ENCODE measurements at places on chromosomes 1 and 21.

DNA sequence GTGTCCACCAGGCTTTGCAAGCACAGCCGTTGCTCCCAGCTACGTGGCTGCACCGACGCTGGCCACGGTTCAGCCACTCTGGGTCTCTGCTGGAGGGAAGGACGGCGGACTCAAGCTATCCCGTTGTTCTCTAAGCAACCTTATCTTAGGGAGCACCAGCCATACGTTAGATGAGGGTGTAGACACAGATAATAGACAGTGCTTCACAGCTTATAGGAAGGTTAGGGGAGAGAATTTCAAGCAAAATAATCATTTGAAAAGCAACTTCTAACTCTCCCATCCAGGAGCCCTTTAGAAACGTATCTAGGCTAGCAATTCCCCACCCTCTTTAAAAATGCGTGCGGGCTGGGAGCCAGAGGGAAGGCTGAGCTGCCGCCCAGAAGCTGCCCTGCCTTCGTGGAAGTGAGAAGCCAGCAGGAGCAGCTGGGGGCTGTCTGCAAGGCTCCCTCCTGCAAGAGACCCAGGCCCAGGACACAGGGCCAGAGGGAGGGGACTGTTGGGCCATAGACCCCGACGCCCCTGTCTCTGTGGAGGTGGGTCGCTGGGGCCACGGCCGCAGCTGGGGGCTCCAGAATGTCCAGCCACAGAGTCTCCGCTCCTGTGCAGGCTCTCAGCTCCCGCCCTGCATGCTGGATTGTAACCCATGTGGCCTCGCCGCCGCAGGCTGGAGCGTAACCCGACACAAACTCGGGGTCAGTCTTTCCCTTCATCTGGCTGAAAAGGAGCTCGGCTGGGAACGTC is 31.2 kb upstream of the COL6A2 start:
- no peak for DNase-seq

GRCh38 chr1:207304710-207305488 is 16.6 kb upstream of the CD55 start:
- no peak for DNase-seq

DNA sequence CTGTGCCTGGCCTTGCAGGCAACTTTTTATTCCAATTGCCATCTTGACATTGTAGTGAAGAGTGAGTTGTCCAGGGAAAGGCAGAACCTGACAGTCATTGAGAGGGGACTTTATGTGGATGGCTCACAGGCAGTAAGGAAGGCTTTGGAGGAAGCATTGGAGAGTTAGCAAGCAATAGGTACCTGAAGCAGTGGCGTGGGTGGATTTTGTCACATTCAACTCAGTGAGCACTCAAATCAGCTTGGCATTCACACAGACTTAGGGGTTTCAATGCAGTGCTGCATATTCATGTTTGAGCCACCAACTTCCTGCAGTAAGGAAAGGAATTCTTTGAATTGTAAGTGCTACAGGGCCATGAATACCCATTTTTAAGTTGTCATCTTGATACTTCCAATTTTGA is 69.0 kb downstream of the AK4 start:
- DNase-seq: no peak

DNA sequence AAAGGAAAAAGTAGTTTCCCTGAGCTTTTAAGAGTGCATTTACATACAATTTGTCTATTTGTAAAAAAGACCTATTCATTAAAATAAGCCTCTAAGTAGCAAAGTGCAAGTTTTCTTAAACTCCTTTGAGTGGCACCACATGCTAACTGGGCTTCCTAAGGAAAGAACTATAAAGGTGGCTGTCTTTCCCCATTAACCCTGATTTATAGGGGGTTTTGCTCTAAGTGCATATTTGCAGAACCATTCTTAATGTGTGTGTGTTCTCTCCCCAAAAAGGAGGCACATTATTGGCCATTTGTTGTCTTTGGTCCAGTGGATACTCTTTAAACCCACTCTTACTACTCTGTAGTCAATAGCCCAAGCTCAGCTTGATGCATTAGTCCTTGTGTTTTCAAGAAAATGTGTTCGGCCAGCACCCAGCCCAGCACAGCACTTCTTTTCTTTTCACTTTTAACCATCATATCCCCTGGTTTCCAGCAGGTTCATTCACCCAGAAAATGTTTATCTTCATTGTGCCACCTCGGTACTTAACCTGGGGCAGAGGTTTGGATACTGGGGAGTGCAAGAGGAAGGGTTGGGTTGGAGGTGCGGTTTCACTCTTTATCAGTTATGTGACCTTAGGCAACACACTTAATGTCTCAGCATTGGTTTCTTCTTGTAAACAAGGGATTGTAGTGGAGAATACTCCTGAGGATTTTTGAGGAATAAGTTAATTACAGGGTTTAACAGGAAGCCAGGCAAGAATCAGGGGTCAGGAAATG is 161.9 kb upstream of the UBE2U start:
- DNase-seq: no peak

DNA sequence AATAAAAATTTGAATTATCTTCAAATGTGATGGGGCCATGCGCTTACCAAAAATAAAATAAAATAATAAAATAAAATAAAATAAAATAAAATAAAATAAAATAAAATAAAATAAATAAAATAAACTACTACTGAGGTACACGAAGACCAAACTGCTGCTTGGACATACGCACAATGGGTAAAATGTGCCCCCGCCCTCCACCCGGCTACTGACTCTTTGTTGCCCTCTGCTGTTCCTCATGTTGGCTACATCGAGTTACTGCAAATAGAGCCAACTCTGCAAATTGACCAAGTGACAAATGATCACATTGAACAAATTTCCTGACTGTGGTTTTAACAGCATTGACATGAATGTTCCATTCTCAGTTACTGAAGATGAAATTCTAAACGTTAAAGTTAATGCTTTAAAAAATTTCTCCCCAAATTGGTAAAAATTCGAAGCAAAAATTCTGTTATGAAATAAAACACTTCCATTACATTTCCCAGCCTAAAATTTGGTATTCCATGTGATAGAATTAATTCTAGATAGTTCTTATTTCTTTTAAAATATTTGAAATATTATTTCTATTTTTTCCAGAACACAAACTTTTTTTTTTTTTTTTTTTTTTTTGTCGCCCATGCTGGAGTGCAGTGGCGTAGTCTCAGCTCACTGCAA is 18.8 kb upstream of the MAP1LC3C start:
- peak; percentile 22 for DNase-seq

DNA sequence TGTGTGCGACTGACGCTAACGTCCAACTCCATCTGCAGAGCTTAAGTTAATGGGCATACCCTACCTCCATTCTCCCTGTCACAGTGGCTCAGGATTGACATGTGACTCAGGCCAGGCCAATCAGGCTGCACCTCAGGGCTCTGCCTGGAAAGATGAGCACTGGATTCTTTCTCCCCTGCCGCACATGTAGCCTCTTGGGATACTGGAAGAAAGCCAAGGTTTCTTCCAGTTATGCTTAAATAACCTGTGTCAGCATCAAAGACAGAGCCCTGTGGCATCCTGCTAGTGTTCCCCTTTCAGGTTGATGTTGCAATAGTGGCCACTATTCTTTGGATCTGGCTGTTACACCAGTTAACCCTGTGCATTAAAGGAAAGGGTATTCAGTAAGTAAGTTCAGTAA is 55.0 kb upstream of the SYT6 start:
- DNase-seq: no peak

DNA sequence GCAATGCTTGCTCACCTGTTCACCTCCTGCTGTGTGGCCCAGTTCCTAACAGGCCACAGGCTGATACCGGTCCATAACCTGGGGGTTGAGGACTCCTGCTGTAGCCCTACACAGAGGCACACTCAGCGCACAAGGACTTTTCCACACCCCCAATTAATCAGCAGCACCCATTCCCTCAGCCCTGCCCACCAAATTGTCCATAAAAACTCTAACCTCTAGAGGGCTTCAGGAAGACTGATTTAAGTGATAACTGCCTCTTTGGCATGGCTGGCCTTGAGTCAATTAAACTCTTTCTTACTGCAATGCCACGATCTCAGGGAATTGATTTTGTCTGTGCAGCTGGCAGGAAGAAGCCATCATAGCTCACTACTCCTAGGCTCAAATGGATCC is 71.3 kb upstream of the MUTYH start:
- DNase-seq: no peak

DNA sequence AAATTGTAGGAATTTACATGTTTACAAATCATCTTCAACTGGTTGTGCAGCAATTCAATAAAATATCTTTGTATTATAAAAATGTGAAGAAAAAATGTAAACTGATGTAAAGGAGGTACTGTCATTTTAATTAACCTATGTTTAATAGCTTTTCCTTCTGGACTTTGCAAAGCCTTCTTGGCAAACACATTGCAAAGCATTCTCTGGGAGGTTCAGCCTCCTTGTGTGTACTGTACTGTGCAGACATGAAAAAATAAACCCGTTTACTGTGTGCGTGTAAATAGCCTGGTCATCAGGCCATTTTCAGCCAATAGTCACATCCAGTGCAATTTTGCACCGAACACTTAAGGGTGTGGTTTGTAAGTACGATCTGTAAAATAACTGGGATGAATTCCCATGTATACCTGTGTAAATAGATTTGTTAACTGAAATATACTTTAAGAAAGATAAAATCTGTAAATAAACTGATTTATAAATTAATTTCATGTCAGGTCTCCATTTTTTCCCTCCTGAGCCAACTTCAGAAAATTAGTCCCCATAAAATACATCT is 40.2 kb upstream of the QSOX1 start:
- no peak for DNase-seq

- no peak for DNase-seq
These were observed 290.2 kb downstream of the HLX start for GRCh38 chr1:221169447-221169889.

GRCh38 chr21:21230672-21231071 is 232.5 kb downstream of the NCAM2 start:
- no peak for DNase-seq

GRCh38 chr1:65953170-65953569 is 160.5 kb downstream of the PDE4B start:
- no peak for DNase-seq

- DNase-seq: no peak
These were observed 79.4 kb upstream of the PPP2R5A start for GRCh38 chr1:212205843-212206242.

- DNase-seq: no peak
These were observed 23.8 kb upstream of the KIF26B start for GRCh38 chr1:245131026-245131393.

DNA sequence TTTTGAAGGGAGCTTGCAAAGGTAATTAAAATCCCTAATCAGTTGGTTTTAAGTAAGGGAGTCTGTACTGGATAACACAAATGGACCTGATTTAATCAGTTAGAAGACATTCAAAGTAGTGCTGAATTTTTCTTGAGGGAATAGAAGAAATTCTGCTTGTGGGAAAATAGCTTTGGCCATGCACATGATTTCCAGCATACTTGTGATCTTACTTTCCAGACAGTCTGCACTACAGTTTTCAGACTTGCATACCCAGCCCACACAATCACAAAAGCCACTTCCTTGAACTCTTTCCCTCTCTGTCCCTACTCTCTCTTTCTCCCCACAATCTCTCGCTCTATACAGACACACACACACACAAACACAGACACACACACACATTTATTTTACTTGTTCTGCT is 852.1 kb downstream of the PLA2G4A start:
- no peak for DNase-seq

DNA sequence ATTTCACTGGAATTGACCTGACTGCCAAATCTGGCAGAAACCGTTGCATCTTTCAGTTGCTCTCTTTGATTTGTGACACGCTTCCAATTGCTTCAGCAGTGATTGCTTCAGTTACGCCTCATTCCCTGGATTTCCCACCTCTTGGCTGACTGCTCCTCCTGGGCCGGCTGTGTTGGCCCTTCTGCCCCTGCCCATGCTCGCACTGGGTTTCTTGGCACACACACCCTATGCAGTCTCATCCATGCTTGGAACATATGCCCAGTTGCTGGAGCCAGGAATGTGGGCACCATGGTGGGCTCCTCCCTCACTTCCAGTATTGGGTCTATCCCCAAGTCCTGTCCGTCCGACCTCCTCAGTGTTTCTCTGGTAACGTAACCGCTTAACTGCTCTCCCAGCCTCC is 2.2 kb upstream of the ZBTB21 start:
- no peak for DNase-seq

DNA sequence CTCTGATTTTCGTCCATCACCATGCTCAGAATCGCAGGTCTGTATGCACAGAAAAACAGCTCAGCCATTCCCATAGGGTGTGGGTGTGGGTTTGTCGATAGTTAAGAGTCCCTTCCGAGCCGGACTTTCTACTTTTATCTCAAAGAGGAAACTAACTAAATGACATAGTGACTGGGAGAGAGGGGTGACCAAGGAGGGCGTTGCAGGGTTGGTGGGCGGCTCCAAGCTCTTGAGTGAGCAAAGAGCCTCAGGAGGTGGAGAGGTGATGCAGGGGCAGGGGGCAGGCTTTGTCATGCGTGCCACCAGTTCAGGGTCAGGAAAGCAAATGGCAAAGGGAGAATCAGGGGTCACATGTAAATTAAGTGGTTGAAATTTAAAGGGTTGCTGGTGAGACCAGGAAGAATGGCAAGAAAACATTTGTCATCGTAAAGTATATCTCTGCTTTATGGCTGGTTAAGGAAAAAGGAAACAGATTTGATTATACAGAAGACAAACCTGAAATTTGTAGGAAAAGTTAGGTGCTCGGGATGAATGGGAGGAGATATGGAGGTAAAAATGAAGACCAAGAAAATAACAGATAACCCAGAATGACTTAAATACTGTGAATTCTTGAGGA is 249.0 kb downstream of the SETD4 start:
- no peak for DNase-seq

- no peak for DNase-seq
These were observed 2.2 kb downstream of the IKBKE start for GRCh38 chr1:206472454-206472853.

- no peak for DNase-seq
These were observed 230.2 kb downstream of the LMO4 start for GRCh38 chr1:87558921-87559320.

DNA sequence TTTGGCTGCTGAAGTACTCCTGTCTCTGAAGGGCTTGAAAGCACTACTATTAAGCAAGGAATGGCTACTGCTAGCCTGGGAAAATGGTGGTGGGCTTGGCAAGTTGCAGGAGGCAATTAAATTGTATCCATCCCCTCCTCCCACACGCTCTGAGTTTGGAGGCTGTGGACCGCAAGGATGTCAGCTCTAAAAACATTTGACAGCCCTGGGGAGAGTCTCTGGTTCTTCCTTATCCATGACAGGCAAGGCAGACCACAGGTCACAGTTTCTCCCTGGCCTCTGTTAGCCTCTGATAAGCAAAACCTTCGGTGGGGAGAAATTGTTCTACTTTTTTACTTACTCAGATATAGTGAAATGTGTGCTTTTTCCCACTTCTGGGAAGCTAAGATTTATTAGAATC is 46.6 kb downstream of the S1PR1 start:
- DNase-seq: no peak

GRCh38 chr21:45917241-45917640 is 64.3 kb upstream of the COL6A1 start:
- no peak for DNase-seq

DNA sequence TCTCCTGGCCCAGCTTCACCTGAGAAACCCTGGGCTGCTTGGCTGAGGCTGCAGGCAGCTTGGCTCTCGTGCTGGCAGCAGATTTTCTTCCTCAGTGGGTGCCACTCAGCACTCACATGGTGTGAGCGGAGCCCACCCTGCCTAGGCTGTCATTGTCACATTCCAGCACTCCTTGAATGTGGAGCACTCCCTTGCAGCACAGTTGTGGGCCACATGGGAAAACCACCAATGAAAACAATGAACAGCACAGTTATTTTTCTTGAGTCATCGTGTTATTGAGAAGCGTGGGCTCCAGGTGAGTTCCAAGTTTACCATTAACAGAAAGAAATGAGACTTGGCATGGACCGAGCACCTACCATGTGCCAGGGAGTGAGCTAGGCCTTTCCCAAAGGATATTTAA is 27.2 kb upstream of the TRIM67 start:
- no peak for DNase-seq

All from stimulated activated CD4-positive, alpha-beta T cell treated with anti-CD3 and anti-CD28 coated beads, Interleukin-1b, Interleukin-23, amount 100 ng/mL, for 4 hours (primary cell).